ENCODE measurements at places on chromosomes 13 and 19.

DNA sequence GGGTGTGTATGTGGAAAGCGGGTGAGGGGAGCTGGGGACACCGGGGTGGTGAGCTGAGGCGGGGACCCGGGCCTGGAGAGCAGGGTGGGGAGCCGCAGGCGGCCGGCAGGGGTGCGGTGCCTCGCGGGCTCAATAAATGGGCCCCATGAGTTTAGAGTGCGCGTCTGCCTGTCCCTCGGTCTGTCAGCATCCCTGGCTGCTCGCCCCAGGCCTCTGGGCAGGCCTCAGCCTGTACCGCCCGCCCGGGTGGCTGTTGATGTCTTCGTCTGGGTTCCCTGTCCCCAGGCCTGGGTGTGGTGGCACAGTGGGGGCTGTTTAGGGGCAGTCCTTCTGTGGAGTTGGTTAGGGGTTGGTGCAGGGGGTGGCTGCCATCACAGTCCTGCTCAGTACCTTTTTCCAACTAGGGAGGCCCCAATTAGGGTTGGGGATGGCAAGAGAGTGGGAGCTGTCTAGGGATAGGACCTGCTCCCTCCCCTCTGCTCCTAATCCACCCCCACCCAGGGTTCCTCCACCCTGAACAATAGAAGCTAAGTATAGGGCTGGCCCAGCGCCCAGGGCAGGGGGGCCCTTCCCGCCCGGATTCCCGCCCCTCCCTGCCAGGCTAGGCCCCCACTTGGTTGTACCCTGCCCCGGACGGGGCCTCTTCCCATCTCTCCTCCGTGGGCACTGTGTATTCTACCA is 12.2 kb downstream of the CIC start:
- peak; percentile 77 for DNase-seq

- no peak for DNase-seq
Measured at GRCh38 chr13:37534676-37535075, 63.9 kb downstream of the POSTN start.

DNA sequence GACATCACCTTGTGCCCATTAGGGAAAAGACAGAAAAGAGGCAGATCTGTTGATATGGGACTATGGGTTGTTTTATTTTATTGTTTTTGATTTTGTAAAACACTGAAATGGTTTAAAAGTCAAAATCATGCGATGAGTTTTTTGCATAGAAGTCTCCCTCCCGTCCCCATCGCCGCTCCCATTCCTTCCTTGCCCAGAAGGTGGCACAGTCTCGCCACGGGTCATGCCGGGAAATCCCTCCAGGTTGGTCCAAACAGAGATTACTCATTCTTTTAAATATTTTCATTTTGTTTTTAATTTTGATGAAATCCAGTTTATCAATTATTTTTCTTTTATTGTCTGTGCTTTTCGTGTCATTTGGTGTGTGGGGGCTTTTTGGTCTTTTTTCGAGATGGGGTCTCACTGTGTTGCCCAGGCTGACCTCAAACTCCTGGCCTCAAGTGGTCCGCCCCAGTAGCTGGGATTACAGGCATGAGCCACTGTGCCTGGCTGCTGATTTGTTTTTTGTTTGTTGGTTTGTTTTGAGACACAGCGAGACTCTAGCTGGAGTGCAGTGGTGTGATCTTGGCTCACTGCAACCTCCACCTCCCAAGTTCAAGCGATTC is 9.2 kb downstream of the PGPEP1 start:
- peak; percentile 19 for DNase-seq

GRCh38 chr13:30924721-30925120 is 7.7 kb upstream of the TEX26 start:
- DNase-seq, result no peak

GRCh38 chr13:67776151-67776550 is 546.0 kb upstream of the PCDH9 start:
- DNase-seq, result no peak

DNA sequence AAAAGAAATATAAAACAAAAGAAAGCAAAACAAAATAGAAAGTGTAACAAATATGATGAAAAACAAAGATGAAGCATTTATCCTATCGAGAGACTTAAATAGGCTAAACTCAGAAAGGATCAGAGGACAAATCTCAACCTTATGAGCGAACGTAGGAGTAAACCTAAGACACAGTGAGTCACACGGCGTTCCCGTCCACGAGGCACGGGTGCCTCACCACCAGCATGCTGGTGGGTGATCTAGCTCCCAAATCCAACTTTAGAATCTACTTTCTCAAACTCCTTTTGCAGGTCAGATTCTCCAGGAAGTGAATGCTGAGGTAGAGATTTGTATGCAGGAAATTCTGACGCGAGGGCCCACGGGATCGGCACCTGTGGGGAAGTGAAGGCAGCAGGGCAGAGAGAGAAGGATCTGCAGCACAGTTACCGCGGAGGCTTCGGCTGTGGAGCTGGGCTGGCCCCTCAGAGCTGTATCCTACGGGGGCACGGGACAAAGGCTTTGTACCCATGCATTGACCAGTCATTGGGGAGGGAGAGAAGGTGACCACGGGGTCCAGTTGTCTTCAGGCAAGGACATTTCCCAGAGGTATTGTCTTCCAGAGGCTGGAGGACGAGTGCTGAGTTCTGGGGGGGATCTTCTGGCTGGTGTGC is 7.5 kb upstream of the MIER2 start:
- no peak for DNase-seq

DNA sequence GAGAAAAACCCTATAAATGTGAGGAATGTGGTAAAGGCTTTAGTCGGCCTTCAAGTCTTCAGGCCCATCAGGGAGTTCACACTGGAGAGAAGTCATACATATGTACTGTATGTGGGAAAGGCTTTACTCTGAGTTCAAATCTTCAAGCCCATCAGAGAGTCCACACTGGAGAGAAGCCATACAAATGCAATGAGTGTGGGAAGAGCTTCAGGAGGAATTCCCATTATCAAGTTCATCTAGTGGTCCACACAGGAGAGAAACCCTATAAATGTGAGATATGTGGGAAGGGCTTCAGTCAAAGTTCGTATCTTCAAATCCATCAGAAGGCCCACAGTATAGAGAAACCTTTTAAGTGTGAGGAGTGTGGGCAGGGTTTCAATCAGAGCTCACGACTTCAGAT is 11.7 kb downstream of the ZNF226 start:
- DNase-seq, result no peak

- no peak for DNase-seq
Measured at GRCh38 chr19:5106191-5106726, 137.3 kb downstream of the KDM4B start.

DNA sequence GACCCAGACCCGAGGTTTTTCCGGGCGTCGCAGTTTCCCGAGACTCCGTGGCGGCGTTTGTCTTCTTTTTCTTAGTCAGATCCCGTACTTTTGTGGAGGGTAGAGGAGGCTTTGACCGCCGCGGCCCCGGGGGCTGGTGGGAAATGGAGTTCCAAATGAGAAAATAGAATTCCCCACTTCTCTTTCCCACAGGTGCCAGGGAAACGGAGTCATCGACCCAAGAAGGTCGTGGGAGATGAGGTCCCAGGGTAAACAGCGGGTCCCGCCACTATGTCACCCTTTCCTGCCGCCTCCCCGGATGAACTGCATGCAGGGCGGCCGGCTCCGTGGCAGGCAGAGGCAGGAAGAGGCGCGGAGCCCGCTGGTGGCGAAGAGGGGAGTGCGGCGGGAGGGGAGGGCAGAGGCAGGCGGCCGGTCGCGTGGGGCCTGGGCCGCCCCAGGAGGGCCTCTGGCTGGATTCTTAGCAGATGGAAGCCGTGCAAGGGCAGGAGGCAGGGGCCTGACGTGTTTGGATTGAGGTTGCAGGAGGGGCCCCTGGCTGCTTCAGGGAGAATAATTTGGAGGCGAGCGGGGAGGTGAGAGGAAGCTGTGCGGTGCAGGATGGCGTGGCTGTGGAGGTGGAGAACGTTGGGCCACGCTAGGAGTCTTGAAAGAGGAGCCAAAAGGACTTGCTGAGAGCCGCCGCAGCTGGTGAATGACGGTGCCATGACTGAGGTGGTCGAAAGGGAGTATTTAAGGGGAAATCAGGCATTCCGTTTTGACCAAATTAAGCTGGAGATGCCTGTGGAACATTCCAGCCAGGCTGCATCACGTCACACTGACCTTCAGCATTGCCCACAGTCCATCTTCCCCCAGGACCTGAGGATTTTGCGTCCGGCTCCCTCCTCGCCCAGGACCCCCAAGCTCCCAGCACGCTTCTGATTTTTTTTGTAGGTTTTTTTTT is 11.7 kb downstream of the CYTH2 start:
- DNase-seq, result no peak

DNA sequence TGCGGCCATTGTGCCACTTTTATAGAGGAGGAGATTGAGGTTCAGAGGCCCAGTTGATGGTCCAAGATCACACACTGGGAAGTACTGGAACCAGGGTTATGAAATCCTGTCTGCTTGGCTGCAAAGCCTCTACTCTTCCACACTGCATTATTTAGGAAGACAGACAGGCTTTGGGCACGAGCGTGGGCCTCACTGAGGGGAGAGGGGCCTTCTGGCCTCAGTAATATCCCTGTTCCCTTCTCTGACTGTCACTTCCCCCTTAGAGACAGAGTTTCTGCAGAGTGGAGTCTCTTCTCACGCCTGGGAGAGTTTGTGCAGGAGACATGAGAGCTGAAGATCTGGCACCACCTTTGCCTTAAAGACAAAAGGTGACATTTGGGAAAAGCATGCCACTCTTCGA is 49.0 kb upstream of the PNMA8B start:
- no peak for DNase-seq

GRCh38 chr19:50479761-50480251 is 3.2 kb upstream of the GARIN5A start:
- no peak for DNase-seq

- no peak for DNase-seq
Measured at GRCh38 chr13:102172406-102172805, 229.4 kb downstream of the FGF14 start.

DNA sequence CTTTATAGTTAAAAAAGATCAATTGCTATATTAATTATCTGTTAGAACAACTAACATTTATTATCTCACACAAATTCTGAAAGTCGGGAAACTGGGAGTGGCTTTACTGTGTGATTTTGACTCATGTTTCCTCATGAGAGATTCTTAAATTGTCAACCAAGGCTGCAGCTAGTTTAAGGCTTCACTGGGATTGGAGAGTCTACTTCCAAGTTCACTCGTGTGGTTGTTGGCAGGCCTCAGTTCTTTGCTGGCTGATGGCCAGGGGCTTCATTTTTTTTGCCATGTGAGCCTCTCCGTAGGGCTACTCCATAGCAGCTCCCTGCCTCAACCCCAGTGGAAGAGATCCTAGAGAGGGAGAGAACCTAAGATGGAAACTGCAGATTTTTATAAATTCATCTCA is 24.5 kb upstream of the LPAR6 start:
- DNase-seq, result peak; percentile 22

- no peak for DNase-seq
Measured at GRCh38 chr13:64505336-64505910, 2724.7 kb downstream of the PCDH9 start.

DNA sequence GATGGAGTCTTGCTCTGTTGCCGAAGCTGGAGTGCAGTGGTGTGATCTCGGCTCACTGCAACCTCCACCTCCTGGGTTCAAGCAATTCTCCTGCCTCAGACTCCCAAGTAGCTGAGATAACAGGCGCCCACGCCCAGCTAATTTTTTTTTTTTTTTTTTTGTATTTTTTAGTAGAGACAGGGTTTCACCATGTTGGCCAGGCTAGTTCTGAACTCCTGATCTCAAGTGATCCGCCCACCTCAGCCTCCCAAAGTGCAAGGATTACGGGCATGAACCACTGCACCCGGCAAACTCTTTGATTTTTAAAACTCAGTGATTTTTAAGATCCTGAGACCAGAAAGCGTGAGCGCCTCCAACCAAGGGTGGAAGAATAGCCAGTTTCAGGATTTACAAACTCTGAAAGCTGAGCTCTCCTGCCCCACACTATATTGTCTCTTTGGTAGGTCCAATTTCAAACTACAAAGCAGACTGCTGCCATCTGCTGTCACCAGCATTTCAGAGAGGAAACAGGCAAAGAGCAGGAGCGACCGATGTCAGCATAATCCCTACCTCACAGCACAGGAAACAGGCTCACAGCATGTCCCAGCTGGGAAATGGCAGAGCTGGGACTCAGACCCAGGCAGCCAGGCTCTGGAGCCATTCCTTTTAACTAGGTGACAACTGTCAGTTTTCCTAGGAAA is 9.2 kb downstream of the NOSIP start:
- peak; percentile 71 for DNase-seq

- no peak for DNase-seq
Measured at GRCh38 chr19:18784786-18785120, 6.4 kb downstream of the COMP start.

GRCh38 chr19:38409631-38410133 is 6.8 kb downstream of the FAM98C start:
- DNase-seq, result peak; percentile 75

DNA sequence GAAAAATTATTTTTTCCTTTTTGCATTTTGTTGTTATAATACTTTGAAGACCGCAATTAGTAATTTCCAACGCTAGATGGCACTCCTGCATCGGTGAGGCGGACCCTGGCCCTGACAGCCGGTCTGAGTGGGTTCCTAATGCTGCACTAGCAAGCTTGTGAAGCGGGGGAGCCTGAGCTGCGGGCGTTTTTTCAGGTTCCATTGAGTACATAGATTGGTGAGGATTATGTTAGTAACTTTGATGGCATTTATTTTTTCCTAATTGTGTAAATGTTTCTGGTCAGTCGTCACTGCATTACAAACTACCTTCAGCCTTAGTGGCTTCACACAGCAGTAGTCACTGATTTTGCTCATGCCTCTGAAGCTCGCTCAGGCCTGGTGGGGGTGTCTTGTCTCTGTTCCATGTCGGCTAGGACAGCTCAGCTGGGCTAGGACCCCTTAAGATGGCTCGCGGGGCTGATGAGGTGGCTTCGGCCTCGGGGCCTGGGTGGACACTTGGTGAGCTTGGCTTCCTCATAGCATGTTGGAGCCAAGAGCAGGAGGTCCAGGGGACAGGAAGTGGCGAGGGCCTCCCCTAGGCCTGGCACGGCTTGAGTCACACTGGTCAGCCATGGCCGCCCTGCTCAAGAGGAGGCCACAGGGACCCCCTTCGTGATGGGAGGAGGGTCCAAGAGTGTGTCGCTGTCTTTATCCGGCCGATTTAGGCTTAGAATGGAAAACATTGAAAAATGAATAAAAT is 25.0 kb downstream of the ERCC5 start:
- DNase-seq, result peak; percentile 72

- no peak for DNase-seq
Measured at GRCh38 chr19:3580156-3580934, 4.9 kb upstream of the GIPC3 start.

- DNase-seq, result no peak
Measured at GRCh38 chr13:50747737-50748350, 95.6 kb downstream of the DLEU7 start.

DNA sequence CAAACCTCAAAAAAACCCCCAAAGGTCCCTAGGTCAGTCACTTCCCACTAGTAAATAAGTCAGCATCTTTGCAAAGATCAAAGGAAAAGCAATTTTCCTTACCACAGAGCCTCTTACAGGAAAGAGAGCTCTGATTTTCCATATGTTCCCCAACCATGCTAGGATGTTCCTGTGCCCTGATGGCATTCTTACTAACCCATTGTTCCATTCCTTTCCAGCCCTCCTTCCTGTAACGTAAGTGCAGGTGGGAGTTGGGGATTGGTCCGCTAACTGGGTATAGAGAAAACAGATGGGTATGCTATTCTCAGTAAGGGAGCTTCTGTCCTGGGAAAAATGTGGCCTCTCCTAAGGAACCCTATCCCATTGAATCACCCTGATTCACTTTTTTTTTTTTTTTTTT is 14.3 kb downstream of the DPRX start:
- no peak for DNase-seq

- DNase-seq, result peak; percentile 93
Measured at GRCh38 chr19:46076951-46077814, 36.4 kb upstream of the IGFL4 start.

- no peak for DNase-seq
Measured at GRCh38 chr13:64697226-64697625, 2532.9 kb downstream of the PCDH9 start.
